ENCODE measurements at places on chromosomes 7 and 10. TPM values are rescaled to one million over a fixed set of nuclear protein-coding genes. Genes with fewer than 3 reads are reported as not detected.

- H3K4me3 ChIP-seq: peak overlapping the region; percentile 95
- H3K36me3 ChIP-seq: no peaks in the 10 kb centered on the region
- peaks cover 21% of the 10 kb centered on the region for H3K4me1 ChIP-seq
- no peaks in the 10 kb centered on the region for H3K27me3 ChIP-seq
- DNase-seq: peak; percentile 56
These were observed 1.1 kb downstream of the KIAA1217 start for GRCh38 chr10:24209946-24210491.

Gene TMEM225B
- 0.26 TPM for total RNA-seq

DNA sequence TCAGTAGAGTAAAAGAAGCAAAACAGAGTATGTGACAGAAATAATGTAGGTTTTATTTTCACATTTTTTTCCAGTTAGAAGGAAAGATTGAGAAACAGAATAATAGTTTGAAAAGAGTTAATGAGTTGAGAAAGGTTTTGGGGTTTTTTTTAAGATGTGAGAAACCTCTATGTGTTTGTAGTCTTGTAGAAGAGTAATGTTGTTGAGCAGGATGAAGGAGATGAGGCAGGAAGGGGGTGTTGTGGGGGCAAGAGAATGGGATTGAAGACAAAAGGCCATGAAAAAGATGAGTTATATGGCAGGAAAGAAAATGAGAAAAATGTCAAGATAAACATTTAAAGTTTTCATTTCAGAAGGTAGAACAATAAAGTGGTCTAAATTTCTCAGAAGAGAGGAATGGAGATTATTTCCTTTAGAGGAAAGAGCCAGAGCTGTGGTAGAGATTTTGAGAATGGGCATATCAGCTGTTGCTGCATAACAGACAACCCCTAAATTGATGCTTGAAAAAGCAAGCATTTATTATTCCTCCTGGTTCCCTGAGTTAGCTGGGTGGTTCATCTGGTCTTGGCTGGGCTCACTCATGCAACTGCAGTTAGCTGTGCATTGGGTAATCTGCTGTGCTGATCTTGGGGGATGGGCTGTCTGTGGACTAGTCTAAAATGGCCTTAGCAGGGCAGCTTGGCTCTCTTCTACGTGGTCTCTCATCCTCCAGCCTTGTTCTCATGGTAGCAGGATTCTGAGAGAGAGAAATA is 27.1 kb downstream of the PCGF5 start:
- peak; percentile 48 for DNase-seq
- H3K27ac ChIP-seq: no peak overlapping the region
- H3K27me3 ChIP-seq: no peaks in the 10 kb centered on the region
- H3K36me3 ChIP-seq: no peaks in the 10 kb centered on the region

- H3K27ac ChIP-seq: no peak overlapping the region
- H3K36me3 ChIP-seq: peaks cover 5% of the 10 kb centered on the region
- peak overlapping the region; percentile 36 for H3K4me3 ChIP-seq
- DNase-seq: no peak
- H3K27me3 ChIP-seq: no peaks in the 10 kb centered on the region
- no peaks in the 10 kb centered on the region for H3K4me1 ChIP-seq
These were observed 57.3 kb downstream of the GBF1 start for GRCh38 chr10:102302611-102303010.
